ENCODE measurements at places on chromosomes 3 and 15.

DNA sequence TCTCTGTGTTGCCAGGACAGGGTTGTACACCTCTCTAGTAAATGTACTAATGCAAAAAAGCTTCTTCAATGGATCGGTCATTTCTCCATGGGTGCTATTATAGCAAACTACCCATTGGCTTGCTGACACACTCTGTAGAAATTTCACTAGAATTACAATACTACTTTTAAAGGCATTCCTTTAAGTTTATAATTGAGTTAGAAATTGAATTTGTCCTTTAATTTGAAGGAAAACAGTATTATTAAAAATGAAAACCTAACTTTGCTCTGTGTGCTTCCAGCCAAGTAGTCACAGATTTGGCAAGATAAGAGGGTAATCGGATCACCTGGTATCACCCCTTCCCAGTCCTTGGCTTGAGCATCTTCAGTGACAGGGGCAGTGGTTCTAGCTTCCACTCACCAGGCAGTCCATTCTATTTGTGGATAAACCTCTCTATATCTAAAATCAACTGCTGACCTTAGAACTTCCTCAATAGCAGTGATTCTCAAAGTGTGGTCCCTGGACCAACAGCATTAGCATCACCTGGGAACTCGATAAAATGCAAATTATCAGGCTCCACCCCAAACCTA is 93.2 kb downstream of the GHSR start:
- no peak for DNase-seq

DNA sequence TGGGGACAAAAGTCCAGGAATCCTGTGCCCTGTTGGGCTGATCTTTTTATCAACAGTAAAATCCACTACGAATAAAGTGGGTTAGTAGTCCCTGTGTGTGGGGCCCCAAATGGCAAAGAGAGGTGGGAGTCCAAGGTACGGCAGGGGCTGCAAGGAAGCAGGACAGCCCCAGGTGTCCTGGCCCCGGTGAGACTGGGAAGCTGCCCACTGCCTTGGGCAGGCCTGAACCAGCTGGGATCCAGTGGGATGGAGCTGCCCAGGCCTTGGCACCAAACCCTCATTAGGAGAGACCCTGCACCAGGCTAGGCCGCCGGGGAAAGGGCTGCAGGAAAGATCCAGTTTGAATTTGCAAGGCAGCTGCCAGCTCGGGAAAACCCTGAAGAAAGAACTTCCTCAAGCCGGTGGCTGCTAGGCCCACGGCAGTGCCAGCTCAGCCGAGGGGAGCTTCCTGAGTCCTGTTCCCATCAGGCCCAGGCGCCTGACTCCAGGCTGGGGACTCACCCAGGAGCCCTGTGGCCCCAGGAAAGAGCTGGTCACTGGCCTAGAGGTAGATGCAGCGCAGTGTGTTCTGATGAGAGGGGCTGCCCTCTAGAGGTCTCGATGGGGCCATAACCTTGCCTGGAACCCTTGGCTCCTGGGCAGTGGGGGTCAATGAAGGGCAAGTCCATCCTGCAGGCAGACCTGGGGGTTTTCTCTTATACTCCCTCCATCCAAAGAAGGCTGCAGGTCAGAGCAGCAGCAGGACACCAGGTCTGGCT is 14.4 kb upstream of the GNAI2 start:
- DNase-seq, result peak; percentile 15

DNA sequence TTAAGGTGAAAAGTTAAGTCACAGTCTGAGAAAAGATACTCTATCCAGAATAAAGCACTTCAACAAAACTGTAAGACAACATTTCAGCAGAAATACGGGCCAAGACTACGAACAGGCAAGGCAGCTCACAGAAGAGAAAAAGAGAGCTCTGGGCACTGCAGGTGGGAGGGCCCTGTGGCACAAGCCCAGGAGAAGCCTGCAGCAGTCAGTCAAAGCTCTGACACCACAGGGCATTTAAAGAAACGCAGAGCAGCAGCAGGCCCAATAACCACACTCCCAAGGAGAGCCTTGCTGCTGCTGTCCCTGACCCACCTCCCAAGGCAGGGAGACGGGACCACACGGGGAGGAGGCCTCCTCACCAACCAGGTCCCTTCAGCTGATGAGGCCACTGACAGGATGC is 19.2 kb downstream of the CHSY1 start:
- DNase-seq, result no peak

DNA sequence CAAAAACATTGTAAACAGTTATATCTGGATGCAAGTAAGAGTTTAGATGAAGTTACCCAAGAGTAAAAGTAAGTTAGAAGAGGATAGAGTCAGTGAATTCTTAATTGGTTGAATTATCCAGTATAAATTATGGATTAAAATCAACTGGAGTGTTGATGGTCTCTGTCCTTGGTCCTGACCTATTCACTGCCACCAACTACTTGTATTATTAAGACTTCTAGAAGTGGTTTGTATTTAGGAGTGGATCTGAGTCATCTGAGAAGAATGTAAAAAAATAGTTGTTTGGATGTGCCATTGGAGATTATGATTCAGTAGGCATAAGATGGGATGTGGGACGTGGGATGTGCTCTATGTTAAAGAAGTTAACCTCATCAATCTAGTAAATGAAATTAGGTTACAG is 86.4 kb downstream of the SYNPR start:
- DNase-seq, result peak; percentile 2

DNA sequence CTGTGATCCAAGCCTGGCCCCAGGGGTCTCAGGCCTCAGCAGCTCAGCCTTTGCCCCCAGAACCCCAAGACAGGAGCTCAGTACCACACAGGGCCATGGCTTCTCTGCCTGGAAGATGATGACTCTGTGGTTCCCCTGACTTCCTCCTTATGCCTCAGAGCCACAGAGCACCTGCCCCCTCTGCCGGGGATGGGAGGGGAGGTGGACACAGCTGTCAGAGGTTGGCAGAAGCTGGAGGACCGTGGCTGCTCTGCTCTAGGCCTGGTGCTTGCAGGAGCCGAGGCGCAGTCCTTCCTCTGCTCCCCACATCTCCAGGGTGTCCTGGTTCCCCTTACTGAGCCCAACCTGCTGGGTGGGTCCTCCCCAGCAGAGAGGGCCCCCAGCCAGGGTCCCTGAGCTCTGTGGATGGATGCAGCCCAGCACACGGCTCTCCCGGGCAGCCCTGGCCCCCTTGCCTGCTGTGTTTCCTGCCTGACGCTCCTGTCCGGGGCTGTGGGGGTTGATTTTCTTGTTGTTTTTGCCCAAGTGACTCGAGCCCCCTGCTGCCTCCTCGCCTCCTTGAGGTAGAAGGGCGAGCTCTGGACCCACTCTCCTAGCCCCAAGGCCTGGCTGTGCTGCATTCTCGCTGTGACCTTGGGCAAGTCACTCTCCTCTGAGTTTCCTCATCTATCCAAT is 36.6 kb downstream of the PSTPIP1 start:
- DNase-seq, result peak; percentile 77

DNA sequence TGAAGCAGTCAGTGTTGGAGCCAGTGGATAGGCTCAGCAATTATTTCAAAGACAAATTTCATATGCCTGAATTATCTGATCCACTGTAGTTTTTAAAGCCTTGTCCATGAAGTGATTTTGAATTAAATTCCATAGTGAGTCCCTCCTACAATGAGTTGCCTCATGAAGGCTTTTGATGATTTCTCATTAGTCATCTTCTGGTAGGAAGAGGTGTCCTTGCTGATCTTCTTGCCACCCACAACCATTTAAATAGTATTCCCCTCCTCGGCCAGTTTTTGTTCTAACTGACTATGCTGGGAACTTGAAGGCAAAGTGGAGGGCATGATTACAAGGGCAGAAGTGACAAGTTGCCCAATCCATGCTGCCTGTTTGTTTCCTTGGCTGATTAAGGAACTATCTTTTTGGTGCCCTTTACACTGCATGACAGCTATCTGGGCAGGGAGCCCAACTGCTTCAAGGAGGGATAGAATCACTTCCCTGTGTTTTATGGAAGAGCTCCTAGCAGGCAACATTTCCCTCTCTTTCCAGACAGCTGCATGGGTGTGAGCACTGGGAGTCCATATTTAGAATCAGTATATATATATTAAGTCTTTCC is 617.5 kb downstream of the ZPLD1 start:
- peak; percentile 62 for DNase-seq

GRCh38 chr15:71002316-71002715 is 109.7 kb downstream of the LRRC49 start:
- DNase-seq, result no peak

Measured in Kasumi-1 (cell line).